ENCODE measurements at places on chromosomes 2 and 18.

GRCh38 chr2:96923201-96923600 lies 53.3 kb upstream of the SEMA4C start:
- no peak for DNase-seq

GRCh38 chr18:74376523-74376922 lies 60.9 kb downstream of the C18orf63 start:
- DNase-seq: no peak

DNA sequence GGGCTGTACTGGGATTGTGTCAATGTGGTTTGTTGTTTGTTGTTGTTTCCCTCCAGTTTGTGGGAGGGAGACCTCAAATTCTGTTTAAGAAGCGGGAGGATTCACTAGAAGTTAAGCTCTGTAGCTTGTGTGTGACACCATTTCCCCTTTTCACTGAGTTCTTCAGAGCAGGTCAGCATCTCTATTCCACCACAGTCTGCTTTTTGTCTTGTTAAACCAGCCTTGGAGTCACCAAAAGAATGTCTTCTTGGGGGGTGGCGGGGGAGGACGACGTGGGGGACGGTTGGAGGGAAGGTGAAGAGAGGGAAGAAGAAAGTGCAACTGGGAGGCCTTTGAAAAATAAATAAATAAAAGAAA lies 2.3 kb upstream of the BCL11A start:
- DNase-seq: no peak

- no peak for DNase-seq
Observed at GRCh38 chr2:96144481-96145035, 682 bp downstream of the DUSP2 start.

DNA sequence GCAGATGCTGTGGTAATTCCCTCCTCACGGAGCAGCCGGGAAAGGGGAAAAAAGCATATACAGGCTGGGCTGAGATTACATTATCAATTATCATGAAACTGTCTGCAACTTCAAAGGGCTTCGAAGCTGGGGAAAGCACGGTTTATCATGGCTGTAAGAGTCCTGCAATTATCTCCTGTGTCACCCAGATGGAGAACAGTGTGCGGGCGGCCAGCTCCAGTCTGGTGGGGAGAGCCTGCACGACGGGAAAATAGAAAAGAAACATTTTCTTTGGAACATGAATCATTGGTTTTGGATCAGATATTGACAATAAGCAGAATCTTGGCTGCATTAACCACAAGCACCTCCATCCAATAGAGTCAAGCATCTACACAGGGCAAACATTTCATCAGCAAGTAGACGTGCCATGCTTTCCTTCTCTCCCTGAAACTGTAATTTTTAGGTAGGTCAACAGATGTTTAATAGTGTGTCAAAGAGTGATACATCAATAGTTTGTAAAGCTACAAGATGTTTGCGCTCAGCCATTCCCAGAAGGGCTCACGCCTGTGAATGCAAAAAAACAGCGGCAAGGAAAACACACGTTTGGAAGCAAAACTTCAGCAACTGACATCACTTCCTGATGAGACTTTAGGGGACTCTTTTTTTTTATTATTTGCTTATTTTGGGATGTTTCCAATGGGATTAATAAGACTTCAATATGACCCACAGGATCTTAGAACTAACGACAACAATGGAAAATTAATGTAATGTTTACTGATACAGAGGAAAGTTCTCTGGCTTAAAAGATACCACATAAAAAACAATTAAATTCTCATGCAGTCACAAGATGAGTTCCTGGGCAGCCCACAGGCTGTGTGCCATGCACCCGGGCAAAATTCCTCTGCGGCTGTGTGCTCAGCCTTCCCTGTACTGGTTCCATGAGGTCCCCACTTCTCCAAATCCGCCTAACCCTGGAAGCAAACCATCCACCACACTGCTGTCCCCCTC lies 111.0 kb upstream of the SALL3 start:
- no peak for DNase-seq

DNA sequence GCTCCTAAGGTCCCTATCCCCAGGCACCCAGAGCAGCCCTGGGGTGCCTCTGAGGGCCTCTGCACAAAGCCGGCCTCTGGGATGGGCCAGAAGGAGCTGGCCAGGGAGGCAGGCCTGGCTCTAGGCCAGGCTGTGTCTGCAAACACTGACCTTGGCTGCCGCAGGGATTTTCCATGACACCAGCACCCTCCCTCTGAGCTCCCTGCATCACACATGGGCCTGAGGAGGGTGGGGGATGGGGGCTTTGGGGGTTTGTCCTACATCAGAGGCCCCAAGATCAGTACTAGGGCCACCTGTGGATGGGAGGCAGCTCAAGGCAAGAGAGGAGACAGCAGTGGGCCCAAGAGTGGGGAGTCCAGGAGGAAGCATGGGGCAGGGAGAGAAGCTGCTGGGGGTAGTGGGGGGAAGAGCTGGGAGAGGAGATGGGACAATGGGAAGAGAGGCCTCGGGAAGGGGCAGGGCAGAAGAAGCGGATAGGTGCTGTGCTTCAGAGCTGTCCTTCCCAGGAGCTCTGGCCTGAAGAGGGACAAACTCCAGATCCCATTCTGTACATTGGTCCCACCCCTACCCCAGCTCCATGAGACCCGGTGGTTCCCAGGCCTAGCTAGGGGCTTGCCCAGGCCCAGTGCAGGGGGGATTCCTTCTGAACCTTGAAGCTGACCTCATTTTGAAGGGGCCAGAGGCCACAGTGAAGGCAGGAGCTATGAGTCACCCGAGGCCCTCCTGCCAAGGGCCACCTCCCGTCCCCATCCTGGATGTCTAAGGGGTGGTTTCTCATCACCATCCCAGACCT lies 28.0 kb downstream of the KCNK3 start:
- no peak for DNase-seq

DNA sequence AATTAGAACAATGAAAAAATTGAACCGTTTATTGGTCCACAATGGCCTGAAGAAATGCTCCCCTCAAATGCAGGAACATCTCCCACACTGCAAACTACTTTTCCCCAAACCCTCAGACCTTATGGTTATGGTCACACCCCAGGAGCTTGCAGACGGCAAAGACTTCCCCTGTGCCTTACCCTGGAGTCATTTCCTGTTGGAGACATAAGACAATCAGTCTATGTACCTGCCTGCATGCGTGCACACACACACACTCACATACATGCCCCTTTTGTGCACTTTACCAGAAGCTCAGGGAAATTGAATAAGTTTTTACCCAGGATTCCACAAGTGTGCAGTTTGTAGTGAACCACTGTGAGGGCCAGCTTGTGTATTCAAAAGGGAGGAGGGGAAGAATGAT lies 281.9 kb upstream of the CELF4 start:
- DNase-seq: no peak

DNA sequence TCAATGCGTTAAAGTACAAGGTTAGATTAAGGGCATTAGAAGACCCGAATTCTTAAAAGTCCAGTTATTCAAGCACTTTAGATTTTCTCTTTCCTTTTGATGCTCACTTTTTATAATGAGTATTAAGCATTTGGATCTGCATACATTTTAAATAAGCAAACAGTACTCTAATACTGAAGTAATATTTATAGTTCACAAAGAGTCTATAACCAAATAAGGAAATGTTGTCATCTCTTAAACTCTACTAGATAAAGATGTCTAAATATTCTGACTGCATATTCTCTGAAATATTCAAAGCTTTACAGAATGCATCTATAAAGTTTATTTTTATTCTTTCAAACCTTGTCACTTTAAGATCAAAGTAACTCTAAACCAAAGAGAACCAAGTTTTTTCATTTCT lies 25.5 kb downstream of the PPP3R1 start:
- no peak for DNase-seq

- DNase-seq: no peak
Observed at GRCh38 chr2:109427661-109428091, 186.1 kb downstream of the SEPTIN10 start.

- DNase-seq: no peak
Observed at GRCh38 chr2:7020059-7020458, 102.8 kb downstream of the RNF144A start.

DNA sequence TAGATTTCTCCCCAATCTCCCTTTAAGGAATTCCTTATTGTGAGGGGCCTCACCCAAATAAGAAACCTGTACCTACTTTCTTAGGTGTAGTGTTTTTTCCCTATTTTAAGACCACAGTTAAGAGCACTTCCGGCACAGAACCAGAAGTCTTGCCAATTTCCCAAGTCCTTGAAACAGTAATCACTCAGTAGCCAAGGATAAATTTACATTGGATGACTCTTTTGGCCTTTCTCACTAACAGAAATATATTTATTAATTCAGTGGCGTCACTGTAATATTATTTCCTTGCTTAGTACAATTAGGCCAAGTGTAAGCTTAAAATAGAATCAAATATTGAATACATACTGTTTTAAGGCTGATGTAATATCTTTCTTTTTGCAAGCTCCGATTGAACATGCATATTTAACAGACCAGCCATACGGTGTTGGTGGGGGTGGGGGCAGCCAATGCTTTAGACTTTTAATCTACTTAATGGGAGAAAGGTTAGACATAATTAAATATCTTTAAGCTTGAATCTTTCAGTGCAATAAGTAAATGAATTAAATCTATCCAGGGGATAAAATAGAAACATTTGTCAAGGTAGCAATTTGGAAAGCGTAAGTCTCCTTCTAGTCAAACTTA lies 50.8 kb upstream of the ITGA6 start:
- no peak for DNase-seq

GRCh38 chr2:28477087-28477486 lies 18.8 kb upstream of the PLB1 start:
- DNase-seq: no peak

GRCh38 chr18:8153887-8154583 lies 455.2 kb upstream of the RAB12 start:
- no peak for DNase-seq

- no peak for DNase-seq
Observed at GRCh38 chr2:120993661-120994060, 258.0 kb downstream of the GLI2 start.

DNA sequence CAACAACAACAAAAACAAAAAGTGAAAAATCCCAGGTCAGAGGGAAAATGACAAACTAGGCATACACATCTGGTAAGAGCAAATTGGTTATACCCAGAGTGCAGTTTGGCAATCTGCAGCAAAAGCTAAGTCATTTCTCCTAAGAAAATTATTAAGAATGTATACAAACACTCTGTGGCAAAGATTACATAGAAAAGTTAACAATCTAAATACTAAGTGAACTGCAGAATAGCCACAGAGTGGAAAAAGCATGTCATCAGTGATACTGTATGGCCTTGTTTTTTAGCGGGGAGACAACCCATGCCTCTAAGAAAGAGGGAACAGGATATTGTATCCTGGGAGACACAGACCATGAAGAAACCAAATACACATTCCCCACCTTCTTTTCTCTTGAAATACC lies 136.0 kb upstream of the ITGB6 start:
- no peak for DNase-seq

DNA sequence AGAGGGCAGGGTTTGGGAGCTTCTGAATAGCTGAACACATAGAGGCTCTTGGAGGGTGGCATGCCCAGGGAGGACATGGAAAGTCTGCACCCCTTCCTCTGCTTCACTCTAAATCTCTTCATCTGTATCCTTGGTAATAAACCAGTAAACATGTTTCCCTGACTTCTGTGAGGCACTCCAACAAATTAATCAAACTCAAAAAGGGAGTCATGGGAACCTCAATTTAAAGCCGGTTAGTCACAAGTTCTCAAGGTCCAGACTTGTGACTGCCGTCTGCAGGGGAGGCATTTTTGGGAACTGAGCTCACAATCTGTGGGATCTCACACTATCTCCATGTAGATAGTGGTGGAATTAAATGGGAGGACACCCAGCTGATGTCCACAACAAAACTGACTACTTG lies 33.1 kb upstream of the STON1 start:
- no peak for DNase-seq

DNA sequence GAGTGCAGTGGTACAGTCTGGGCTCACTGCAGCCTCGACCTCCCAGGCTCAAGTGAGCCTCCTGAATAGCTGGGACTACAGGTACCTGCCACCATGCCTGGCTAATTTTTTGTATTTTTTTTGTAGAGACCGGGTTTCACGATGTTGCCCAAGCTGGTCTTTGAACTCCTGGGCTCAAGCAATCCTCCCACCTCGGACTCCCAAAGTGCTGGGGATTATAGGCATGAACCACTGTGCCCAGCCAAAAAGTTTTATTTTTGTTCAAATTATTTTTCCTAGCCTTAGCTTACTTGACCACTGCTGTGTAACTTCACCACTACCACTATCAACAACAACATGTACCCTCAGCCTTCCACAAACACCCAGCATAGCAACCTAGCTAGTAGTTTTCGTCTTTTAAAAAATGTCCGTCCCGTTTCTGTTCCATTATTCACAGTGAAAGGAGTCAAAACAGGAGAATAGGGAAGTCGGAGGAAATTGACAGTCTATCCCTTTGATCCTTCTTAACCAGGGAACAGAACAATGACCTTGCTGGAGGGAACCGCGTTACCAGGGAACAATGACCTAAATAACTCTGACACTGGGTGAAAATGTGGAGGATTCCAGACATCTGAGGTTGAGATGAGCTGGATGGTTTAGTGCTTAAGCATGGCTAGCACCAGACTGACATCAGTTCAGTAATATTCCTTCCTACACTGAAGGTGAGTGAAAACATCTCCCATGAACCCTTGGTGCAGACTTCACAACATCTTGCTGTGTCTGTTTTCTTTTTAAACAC lies 69.2 kb upstream of the ARL4C start:
- no peak for DNase-seq

- no peak for DNase-seq
Observed at GRCh38 chr2:238601433-238602222, 174.9 kb downstream of the ASB1 start.

DNA sequence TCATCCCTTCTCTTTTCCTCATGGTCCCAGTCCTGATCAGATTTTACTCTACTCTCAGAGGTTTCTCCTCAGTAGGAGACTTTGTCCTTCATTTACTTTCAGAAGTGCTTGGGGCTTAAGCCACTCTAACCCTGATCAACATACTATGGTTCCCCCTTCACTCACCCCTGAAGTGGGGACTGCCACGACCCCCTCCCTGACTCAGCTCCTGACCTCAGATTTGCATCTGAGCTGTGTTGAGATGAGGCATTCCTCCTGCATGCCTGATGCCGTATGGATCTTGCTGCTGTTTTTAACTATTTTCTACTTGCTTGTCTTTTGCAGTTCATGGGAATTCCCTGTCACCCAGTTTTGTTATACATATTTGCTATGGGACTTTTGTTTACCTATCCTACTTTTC lies 306.7 kb upstream of the CHST9 start:
- DNase-seq: no peak

DNA sequence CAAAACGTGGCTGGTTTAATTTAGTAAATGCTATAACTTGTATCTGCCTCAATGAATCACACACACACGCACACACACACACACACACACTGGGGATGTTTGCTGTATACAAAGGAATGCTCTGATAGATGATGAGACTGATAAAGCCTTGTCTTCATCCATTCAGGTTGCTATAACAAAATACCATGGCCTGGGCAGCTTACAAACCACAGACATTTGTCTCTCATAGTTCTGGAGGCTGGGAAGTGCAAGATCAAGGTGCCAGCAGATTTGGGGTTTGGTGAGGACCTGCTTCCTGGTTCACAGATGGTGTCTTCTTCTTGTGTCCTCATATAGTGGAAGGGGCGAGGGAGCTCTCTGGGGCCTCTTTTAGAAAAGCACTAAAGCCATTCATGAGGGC lies 149.5 kb upstream of the HDAC4 start:
- no peak for DNase-seq

- no peak for DNase-seq
Observed at GRCh38 chr2:117980783-117981676, 32.8 kb downstream of the CCDC93 start.

Measured in T-helper 2 cell (primary cell).